Activated naive CD4-positive, alpha-beta T cell treated with anti-CD3 and anti-CD28 coated beads, Interleukin-2, amount 50 U/mL, for 72 hours (primary cell): ENCODE measurements at places on chromosomes 2 and 18.

GRCh38 chr2:147538821-147539220, 306.0 kb upstream of the ACVR2A start:
- DNase-seq: no peak

- DNase-seq: no peak
These were observed 1183.2 kb upstream of the ACVR2A start for GRCh38 chr2:146661473-146662096.

DNA sequence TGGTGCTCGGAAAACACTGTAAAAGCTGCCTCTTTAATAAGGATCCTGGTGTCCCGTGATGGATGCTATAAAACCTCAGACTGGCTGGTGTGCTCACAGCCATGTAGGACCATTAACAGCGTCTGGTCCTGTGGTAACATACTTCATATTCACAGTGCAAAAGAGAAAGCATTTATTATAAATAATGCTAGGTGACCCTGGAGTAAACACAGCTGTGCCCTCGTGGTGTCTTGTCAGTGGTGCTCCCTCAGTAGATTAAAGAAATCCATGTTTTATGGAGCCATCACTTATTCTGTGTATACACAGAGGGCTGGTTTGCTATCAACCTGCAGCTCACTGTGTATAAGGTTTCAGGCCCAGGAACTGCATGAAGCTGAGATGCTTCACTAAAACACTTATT, 106.9 kb downstream of the CDK15 start:
- no peak for DNase-seq

- DNase-seq: no peak
These were observed 57.4 kb downstream of the NEURL3 start for GRCh38 chr2:96447726-96448125.

DNA sequence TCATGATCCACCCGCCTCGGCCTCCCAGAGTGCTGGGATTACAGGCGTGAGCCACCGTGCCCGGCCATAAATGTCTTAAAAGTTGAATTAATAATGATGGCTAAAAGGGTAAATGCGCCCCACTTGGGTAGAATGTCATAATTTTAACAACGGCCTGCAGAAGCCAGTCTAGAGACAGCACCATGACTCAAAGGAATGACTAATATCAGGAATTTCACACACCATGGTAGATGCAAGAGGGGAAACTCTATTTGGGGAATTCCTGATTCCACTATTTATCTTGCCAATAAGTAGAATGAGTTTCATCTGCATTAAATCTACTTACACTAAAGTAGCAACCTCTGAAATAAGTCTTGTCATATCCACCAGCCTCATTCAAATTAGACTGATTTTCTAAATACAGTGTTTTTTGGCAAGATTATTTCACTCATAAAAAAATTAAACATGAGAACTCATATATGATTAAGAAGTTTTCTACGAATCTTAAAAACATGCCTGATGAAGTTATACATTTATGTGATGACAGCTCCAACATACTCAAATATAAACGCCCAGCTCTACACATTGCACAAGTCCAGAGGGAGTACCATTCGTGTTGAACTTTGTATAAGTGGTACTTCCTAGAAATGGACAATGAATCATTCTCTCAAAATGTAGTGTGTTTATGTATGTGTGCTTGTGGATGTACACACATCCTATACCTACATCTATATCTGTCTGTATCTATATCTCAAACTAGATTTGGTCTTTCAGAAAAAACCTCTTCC, 309.7 kb downstream of the IRS1 start:
- no peak for DNase-seq

DNA sequence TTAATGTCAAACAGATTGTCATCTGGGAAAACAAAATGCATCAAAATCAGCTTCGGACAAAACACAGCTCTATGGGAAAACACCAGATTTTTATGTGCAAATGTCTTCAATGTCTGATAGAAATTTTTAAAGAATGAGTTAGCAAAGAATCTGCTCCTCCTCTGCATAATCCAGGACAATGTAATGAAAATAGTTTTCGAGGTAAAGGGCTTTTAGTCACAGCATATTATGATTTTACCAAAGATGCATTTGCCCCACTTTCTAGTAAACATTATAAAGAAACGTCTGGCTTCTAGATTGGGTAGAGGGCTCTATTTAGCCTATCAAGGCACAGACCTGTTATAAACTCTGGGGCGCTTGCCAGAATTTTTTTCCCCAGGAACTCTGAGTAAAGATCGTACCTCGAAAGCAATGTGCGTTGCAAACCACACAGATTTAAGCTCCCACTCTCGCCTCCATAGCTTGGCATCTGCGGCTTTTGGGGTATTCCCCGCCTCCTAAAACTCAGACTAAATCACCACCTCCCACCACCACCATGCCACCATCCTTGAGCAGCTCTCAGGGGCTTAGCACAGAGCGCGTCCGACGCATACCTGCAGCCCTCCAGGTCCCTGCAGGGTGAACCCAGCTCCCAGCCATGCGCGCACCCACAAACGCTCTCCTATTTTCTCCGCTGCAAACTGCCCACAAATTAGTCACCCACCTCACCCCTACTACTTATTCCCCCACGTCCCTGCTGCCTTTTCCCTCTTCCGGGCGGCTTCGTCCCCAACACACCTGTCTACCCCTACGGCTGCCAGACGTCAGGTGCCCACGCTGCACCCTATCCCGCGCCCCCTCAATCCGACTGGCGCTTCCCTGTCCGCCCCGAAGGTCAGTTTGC, 829 bp downstream of the ACVR1C start:
- DNase-seq: peak; percentile 38

DNA sequence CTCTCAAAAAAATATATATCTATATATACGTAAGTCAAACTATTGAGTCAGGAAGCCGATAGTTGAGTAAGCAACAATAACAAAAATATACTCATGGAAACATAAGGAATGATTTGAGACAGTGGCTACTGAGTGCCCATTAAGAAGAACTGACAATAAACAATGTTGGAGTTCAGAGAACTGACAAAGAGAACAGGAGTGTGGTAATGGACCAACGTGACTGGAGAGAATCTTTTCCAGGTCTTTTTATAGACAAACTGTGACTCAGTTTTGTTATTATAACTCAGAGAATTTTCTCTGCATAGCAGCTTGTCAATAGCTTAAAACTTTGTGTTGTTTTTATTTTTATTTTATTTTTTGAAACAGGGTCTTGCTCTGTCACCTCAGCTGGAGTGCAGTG, 4.6 kb upstream of the GALM start:
- DNase-seq: no peak

DNA sequence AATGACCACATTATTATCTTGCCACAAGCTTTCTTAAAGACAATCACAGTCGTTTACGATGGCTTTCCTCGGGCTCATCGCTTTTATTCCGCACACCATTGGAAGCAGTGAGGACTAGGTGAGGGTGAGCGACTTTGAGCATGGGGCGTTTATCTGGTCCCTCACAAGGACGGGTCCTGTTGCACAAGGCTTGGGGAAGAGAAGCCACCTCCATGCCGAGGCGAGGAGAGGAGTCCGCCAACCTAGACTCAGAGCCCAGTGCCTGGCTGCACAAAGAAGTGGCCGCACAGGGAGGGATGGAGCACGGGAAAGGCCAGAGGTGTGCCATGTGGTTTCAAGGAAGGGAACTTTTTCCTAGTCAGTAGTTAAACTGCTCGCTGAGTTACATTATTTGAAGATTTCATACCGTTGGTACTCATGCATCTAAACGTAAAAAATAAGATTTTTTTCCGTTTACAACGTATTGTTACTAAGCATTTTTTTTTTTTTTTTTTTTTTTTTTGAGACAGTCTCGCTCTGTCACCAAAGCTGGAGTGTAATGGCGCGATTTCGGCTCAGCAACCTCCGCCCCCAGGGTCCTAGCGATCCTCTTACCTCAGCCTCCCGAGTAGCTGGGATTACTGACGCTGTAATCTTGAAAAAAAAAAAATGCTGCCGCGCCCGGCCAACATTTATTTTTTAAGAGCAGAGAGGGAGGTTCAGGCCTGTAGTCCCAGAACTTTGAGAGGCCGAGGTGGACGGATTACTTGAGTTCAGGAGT, 849 bp upstream of the CYP27C1 start:
- DNase-seq: no peak

DNA sequence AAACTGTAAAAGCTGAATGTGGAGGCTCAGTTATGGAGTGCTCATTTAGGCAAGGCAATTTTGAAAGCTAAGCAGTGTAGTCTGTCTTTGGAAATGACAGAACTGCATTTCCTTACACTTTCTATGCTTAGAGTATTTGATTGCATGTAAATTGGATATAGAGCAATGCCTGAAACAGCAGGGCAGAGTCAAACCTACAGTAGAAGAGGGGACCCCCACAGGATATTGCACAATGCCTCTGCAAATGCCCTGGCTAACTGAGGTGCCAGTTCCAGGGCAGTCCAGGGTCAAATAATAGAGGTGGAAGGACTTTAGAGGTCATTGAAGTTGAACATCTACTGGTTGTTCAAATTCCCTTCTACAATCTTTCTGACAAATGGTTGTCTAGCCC, 2.2 kb downstream of the TMEM178A start:
- DNase-seq: no peak

DNA sequence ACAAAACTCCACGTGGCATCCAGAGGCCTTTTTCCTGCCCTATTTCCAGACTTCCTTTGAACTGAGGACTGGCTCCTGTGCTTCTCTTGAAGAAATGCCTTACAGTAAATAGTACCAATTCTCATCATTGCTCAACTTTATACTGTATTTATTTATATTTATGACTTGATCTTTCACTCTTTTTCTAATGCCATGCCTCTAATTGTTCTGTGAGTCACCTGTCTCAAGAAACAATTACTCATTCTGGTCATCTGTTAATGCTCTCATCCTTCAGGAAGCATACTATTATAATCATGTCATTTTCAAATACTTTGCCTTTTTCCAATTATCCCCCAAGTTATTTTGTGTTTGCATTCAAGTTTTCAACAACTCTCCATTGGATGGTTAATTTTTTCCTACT, 85.9 kb downstream of the DCDC2C start:
- no peak for DNase-seq

DNA sequence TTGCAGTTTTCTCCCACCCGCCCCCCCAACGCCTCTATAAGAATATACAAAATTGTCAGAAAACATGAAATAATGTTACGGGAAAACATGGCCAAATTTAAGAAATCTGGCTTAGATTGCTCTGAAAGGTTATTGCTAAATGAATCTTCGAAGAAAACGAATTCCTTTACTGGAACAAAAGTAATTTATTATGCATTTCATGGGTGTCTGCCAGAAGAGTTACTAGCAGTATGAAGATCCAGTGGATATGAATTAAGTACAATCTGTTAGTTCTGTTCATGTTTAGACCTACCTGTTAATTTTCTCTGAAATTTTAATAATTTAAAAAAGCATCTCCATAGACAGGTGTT, 21.9 kb downstream of the GATA6 start:
- DNase-seq: no peak

DNA sequence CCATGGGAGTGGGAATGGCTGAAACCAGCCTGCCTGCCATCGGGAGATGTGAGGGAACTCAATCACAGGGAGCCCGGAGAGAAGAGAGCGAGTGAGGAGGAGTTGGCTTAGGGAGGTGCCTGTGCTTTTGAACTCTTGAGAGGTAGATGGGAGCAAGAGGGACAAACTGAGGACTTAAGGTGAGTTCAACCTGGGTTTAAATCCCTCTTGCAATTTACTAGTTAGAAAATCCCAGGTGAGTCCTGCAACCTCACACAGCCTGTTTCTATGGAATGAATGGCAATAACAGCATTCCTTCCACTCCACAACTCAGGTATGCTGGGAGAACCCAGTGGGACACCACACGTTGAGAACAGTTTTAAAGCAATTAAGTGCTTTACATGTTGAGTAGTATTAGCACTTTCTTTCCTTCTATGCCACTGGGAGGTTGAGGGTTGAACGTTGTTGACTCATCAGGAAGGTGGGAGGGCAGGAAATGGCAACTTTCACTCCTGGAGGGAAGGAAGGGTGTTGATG, 57.3 kb downstream of the VIT start:
- DNase-seq: no peak

GRCh38 chr2:130728549-130729316, at the start of gene GPR148:
Gene GPR148, plus strand, starts transcription at chr2:130729070. Its CDS starts 82 bp downstream, at chr2:130729152.
- DNase-seq: no peak

GRCh38 chr2:190584980-190585661, 50.6 kb upstream of the NEMP2 start:
- DNase-seq: no peak

GRCh38 chr2:211455216-211455841, 898.9 kb downstream of the CPS1 start:
- DNase-seq: no peak

- DNase-seq: no peak
These were observed 263.2 kb downstream of the EN1 start for GRCh38 chr2:118584062-118584749.

GRCh38 chr2:111226876-111227700, 106.4 kb downstream of the BCL2L11 start:
- no peak for DNase-seq

- DNase-seq: no peak
These were observed 674.7 kb downstream of the PLCL1 start for GRCh38 chr2:198479065-198479464.

GRCh38 chr2:181465676-181466375, 8.6 kb downstream of the ITGA4 start:
- DNase-seq: no peak

- no peak for DNase-seq
These were observed 48.6 kb upstream of the FSIP2 start for GRCh38 chr2:185689906-185690539.

DNA sequence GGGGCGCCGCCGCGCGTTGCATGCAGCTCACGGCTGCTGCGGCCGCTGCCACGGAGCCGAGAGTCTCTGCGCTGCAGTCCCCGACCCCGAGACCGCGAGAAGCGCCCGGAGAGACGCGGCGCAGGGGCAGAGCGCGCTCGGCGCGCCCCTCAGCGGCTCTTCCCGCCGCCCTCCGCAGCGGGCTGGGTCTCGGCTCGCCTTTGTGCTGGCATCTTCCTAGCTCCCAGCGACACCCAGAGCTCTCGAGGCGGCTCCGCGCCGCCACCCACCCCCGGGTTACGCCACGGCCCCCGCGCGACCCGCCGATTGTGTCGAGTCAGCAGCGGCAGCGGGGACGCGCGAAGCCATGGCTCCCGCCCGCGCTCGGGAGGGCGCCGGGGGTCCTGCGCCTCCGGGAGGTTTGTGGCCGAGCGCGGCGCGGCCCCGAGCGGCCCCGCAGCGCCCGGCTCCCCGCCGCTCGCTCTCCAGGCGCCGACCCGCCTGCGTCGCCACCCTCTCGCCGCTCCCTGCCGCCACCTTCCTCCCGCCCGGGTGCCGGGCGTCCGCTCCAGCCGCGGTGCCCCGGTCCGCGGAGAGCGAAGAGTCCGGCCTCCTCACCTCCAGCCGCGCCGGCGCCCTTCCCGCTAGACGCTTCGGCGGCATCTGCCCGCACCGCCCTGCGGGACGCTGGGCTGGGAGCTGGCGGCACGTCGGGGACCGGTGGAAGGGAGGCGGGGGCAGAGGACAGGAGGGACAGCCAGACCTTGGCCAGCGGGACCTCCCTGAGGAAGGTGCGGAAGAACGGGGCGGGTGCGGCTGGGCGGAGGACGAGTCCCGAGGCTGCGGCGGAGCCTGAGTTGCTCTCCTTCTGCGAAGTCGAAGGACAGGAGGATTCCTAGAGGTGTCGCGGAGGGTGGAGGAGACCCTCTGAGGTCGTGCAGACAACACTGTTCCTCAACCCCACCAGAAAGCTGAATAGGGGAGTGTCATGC, 46.3 kb upstream of the CCDC150 start:
- DNase-seq: peak; percentile 31

GRCh38 chr2:144320491-144320890, 199.4 kb downstream of the ZEB2 start:
- no peak for DNase-seq
